ENCODE measurements at places on chromosomes 5 and 9.

GRCh38 chr5:105773241-105773640, 1897.5 kb downstream of the EFNA5 start:
- no peak for DNase-seq

DNA sequence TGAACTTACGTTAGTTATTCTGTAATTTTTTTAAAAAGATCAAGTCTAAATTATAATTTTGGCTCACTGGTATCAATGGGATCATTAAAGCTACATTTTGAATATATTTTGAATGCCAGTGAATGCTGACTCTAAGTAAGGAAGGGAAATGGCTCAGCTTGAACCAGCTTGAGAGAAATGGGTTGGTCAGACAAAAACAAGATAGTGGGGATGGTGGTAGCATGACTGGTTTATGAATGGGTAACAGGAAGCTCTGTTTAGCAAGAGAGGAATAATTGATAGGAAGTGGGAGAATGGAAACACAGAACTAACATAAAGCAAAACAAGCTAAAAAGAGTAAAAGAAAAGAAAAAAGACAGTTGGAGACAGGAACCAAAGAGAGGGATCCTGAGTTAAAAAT, 220.2 kb downstream of the ADAMTS6 start:
- DNase-seq = no peak

DNA sequence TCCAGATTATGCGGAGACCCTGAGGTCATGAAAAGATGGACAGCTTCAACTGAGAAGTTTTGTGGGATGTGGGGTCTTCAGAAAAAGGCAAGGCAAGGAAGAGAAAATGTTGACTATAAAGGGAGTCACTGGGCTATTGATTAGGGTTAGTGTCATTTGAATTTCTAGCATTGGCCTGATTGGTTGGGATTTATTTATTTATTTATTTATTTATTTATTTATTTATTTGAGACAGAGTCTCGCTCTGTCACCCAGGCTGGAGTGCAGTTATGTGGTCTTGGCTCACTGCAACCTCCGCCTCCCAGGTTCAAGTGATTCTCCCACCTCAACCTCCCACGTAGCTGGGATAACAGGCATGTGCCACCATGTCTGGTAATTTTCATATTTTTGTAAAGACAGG, 279.7 kb downstream of the NTRK2 start:
- no peak for DNase-seq

DNA sequence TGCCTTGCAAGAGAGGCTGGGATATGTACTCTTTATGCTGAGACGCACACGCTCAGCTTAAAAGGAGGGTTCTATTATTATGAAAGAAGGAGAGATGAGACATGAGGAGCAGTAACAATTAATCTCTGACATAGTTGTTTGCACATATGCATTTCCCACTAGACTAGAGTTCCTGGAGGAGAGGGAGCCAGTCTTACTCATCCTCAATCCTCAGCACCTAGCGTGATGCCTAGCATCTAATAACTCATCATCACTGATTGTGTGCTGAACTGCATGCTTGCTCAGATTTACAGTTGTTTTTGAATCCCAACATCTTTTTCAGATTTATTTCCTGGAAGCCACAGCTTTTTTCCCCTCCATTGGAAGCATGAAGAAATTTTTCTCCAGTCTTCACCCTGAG, 35.5 kb downstream of the GCNT4 start:
- no peak for DNase-seq

DNA sequence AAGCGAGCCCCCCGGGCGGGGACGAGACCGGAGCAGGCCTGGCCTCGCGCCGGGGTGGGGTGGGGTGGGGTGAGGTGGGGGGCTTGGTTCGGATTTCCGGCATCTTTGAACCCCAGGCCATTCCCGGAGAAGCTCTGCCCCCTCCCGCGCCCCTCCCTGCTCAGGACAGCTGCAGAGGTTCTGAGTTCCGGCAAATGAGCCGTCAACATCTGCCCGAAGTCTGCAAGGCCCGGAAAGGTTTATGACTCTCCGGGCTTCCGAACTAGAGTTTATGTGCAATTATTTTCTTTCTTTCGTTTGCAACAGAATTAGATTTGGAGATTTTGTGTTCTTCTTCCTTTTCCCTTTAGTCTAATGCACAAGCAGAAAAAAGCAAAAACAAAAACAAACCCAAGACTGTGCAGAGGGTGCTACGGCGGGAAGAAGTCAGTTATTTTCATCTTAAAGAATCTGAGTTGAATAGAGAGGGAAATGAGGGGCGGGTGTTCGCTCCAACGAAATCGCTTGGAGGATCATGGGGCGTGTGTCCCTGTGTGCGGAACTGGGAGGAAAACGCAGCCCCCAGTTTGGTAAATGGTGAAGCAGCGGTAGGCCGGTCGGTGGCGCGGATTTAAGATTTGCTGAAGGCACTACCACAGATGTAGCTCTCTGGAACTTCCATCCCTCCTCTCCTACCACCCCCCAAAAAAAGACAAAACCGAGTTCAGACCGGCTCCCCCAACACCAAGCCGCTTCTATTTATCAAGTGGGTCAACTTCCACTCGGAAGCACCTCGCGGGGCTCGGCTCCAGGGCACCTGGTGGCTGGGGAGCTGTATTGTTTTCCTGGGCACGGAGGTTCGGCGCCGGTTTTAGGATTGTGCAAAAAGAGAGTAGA, 4.8 kb downstream of the LHX2 start:
- DNase-seq = no peak
